Hematopoietic multipotent progenitor cell treated with erythropoietin and hydrocortisone succinate and interleukin-3 and kit ligand, for 6 days (in vitro differentiated cells): ENCODE measurements at places on chromosomes 5 and 9.

DNA sequence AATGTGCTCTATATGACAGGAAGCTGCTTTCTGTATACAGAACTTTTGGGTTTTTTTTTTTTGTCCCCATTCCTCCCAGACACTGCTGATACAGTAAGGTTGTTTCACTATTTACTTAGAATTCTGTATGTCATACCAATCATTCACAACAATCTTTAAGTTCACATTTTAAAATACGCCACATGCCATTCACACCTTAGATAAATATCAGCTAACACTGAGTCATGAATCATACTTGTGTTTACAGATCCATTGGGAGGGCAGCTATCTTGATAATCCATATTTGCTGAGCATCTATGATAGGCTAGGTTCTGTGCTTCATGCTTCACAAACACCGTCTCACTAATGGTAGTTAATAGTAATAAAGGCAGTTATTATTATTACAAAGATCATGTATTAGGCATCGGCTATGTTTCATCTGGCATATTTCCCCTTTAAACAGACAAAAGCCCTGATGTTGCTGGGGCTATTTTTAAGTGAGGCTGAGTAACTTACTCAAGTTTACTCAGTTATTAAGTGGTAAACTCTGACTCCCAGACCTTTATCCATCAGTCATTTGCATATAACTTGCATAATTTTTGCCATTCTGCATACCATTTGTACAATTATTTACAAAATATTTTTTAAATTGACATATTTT is 152.2 kb upstream of the HMHB1 start:
- DNase-seq = no peak

GRCh38 chr9:131402073-131402472 is 8.2 kb downstream of the PRRC2B start:
- no peak for DNase-seq

DNA sequence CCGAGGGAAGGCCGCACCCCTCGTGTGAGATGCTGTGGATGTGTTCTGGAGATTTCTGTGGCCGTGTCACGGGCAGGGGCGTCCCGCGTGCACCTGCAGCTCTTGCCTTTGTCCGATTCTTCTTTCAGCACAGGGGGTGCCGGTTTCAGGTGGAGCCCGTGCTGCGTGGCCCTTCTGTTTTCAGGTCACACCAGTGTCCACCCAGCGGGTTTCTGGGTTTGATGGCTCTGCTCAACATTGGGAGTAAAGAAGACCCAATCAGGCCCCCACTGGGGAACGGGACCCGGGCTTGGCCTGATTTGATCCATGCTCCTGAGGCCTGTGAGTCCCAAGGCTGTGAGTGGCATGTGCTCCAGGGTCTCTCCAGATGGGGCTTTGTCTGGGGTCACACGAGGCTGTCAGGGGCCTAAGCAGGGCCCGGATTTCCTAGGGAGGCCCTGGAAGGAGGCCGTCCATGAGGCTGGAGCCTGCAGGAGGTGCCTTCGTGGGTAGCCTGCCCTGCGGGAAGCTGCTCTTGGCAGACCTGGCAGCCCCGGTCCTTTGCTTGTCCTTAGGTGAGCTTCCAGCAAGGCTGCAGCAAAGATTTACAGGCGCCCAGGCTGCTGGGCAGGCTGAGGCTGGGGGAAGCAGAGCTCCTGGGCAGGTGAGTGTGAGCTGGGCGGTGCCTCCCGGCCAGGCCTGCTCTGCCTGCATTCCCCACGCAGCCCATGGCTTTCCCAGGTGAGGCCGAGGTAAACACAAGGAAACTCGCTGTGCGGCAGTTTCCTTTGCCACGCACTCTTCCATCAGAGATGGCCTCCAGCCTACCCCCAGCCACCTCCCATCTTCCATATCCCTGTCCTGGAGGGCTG is 12.8 kb downstream of the MRPL36 start:
- no peak for DNase-seq

- peak; percentile 85 for DNase-seq
Observed at GRCh38 chr9:20640331-20641187, 18.3 kb upstream of the MLLT3 start.

DNA sequence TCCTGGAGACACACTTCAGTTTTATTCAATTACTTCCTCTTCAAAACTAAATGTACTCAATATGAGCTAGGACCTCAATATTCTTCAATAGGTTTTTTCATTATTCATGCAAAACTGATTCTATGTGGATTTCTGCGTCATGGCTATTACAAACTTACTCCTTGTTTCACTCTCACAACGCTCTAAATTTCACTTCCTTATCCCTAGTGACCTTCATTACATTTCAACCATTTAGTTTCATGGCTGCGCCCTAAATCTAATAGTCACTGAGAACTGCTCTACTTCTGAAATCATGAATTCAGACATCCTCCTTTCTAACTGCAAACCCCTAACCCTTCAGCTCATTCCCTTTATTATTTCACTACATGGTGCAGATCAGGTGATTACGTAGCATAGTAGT is 93.9 kb downstream of the SLC25A46 start:
- no peak for DNase-seq

DNA sequence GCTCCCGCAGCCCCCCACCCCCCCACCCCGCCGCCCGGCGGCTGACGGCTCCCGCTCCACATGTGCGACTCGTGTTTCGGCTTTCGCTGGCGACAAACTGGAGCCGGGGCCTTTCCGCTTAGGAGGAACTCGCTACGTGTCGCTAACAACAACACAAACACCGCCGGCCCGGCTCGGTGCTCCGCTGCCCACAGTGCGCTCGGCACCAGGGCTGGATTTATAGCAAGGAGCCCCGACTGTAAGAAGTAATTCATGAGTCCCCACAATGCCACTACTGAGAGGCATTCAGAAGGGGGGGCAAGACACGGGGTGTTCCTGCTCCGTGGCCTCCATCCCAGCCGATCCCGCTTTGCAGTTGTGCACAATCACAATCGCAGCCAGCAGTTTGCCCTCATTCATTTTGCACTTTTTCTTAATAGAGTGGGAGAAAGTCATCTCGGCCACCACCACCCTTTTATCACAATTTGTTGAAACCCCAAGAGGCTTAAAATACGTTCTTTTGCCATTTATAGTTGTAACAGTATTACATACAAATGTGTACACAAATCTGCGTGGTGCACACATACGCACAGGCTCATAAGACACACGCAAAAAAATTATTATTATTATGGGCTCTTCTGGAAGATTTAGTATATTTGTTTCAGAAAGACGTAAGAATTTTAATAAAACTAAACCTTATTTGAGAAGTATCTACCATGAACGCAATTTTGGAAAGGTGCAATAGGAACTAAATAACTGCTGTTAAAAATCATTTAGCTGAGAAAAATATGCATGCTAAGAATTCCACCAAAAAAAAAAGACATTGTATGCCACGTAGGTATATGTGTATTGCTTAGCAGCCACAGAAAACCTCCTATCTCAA is 48.1 kb downstream of the EBF1 start:
- peak; percentile 23 for DNase-seq

DNA sequence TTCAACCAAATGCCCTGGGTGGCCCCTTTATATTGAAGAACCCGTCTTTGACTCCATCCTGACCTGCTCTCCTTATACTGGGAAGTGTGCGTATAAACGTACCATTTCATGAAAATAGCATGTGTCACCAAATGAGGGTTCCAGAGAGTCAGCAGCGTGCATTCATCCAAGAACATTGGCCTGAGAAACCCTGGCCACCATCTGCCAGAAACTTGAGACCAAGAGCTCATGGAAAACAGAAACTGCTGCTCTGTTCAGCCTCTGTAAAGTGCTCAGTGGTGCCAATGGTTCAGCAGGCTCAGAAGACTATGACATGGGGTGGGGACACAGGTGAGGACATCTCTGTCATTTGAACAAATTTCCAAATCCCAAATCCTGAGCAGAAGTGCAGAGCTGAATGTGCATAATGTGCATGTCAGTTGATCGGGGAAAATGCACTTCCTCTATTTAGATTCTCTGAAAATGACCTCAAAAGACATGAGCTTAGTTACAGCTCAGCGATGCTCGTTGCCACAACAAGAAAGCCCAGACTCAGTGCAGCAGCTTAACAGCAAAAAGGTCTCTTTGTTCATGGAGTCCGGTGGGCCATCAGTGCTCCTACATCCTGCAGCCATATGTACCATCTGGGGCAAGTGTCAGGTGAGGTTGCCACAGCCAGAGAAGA is 176.1 kb downstream of the ATPSCKMT start:
- no peak for DNase-seq

- no peak for DNase-seq
Observed at GRCh38 chr5:154559398-154560276, 81.6 kb upstream of the HAND1 start.

DNA sequence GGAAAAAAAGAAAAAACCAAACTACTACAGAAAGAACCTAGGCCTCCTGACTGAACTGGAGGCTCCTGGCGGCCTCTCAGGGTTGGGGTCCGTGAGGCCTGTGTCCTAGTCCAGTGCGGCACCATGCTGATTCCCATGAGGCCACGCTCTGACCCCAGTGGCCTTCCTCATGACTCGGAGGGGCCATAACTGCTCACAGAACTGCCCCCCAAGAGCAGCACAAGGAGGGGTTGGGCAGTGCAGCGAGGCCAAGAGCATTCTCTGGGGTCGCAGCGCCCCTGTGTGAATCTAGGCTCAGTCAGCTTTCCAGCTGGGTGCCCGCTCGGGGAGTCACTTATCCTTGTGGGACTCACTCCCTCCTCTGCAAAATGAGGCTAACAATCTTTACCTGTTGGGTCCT is 79.3 kb upstream of the FBXW11 start:
- no peak for DNase-seq

DNA sequence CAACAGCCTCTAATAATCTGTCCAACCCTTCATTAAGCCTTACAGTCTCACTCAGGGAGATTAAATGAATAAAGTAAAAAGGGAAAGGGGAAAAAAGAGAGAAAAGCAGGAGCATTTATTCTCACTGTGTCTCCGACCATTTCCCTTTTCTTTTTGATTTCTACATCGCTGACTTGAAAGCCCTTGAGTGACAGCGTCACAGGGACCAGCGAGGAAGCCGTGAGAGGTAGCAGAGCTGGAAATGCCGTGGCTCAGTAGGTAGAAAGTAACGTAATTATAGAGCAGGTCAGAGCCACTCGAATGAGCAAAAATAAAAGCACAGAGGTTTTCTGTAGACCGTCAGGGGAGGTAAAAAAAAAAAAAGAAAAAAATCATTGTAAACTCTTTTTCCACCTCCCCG is 52.4 kb downstream of the ASS1 start:
- no peak for DNase-seq

DNA sequence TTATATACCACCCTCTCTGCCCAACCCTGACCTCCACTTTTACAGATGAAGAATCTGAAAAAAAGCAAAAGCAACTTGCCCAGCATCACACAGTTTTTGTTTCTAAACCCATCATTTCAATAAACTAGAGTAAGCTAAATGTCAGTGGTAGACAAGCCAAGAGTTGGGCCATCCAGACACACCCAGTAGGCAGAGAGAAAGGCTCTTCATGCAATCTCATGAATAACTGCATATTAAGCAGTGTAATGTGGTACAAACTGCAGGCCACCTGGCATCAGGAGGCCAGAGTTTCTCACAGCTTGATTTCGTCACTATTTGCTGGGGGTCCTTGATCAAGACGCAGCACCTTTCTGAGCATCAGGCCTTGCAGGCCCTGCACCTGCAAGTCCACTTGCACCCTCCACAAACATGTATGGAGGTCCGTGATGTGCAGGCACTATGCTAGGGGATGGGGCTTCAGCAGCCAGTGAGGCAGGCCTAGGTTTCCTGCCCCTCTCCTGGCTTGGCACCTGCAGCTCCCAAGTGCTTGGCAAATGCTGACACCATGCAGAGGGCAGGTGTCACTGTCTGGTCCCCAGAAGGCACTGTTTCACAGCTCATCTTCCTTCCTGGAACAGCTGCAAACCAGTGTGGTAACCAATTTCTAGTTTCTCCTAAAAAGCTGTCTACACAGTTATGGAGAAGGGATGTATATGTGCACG is 29.8 kb downstream of the ADAM19 start:
- DNase-seq = no peak

- DNase-seq = no peak
Observed at GRCh38 chr5:180590543-180591310, 572 bp downstream of the SCGB3A1 start.
